ENCODE measurements at places on chromosomes 7 and 10. TPM values are rescaled to one million over a fixed set of nuclear protein-coding genes. Genes with fewer than 3 reads are reported as not detected.

Gene TEX36
- not detected for total RNA-seq

Gene CDNF
- total RNA-seq, result 4.8 TPM

Gene AGR2
- total RNA-seq, result 1.2 TPM

Gene SUFU
- total RNA-seq, result 6.8 TPM

Gene ANKRD2
- total RNA-seq, result not detected

Gene SLC18A3
- not detected for total RNA-seq

Gene SNX10
- 27.4 TPM for total RNA-seq

- peak; percentile 50 for DNase-seq
Observed at GRCh38 chr7:106858618-106859532, 6.2 kb upstream of the PIK3CG start.

DNA sequence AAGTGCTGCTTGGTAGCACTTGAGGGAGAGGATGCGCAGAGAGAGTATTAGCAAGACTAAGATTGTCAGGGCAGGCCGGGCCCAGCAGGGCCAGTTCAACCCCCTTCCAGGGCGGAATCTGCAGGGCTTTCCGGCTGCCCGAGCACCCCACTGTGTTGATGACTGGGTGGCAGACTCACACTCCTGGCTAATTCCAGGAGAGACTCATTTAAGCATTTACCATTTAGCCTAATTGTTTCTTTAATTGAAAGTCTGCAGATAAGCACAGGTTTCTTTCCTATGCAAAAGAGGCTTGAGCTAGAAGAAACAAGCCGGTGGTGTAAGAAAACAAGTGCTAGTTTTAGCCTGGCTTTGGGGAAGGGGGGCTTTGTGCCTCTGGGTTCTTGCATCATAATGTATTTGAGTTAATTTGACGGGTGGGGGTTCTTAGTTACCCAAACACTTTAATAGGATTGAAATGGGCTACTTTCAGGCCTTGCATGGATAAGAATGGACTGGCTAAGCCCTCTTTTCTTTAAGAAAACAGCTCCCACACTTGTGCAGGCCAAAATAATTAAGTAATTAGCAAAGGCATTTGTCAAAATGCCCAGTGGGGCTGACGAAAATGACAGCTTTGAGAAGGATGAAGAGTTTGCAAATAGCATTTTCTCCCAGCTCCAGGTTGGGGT lies 201.3 kb downstream of the MYOF start:
- no peak for DNase-seq

GRCh38 chr7:28675429-28675828 lies 263.1 kb downstream of the CREB5 start:
- DNase-seq, result no peak

DNA sequence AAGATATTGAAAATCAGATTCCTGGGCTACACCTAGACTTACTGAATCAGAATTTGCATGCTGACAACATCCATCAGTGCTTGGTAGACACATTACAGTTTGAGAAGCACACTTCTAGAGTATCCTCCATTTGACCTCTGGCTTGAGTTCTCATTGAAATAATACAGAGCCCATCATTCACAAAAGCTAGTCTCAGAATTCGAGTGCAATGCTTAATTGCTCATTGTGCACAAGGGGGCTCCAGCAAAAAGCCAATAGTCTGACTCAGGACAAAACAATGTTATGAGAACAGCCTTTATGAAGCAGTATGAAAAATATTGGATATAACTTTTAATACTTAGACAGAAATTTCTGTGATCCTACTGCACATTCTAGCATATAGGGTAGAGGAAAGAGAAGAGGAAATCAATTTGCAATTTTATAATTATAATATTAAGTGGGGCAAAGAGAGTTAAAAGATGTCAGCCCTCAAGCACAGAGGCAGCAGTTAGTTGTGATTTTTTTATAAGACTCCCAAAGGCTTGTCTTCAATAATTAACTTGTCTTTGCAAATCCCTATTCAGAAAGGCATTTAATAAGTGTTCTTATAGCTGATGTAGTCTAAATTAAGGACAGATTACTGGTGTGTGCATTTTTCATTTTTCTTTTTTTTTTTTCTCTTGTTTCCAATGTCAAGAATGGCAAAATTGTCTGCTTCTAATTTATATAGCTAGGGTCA lies 105.8 kb upstream of the ANK3 start:
- no peak for DNase-seq

DNA sequence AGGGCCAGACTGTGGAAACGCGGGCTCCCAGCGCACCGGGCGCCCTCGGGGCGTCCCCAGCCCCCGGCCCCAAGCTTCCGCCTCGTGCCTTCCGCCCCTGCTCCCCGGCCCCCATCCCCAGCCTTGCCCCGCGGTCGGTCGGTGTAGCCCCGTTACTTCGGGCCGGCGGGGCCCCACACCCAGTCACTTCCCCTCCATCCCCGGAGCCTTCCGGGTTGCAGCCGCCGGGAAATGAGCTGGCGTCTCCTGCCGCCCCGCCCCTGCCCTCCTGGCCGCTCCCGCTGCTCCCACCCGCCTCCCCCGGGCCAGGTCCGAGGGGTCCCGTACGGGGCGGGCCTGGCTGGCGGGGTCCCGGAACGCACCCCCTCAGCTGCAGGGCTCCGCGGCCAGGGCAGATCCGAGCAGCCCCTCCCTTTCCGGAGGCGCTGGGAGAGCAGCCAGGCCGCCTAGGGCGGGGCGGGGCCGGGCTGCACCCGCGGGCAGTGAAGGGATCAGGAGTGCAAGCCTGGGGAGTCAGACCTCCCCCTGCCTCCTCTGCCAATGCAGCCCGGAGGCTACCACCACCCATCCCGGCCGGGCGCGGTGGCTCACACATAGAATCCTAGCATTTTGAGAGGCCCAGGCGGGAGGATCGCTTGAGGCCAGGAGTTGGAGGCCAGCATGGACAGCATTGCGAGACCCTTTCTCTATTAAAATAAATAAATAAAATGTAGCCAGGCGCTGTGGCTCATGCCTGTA lies 709 bp downstream of the ARPC1B start:
- peak; percentile 87 for DNase-seq

DNA sequence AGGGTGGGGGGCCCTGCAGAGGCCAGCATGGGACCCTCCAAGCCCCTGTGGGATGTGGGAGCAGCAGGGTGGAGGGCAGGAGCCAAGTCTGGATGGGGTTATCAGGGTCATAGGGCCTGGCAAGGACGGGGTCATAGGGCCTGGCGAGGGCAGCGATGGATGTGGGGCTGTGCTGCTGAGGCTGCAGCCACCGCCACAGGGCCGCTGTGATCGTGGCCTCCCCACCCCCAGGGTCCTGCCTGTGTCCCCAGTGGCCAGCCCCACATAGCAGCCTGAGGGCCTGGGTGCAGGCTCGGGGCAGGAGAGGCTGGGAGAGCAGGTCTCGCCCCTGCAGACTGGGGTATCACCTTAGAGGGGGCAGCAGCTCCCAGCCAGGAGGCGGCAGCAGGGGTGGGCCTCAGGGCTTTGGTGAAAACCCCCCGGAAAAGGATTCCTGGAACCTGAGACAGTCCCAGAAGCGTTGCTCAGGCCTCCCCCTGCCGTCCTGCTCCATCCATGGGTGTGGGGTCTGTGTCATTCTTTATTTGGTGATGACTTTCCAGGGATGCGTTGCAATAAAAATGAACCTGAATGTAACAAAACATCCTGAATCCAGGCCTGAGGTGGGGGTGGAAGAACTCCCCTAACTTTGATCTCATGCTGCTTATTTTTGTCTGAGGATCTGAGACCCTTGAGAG lies 107.3 kb upstream of the SHH start:
- DNase-seq, result no peak

GRCh38 chr10:103896225-103896624 lies 21.8 kb downstream of the STN1 start:
- DNase-seq, result no peak

- DNase-seq, result no peak
Observed at GRCh38 chr10:124160943-124161582, 67.7 kb upstream of the CHST15 start.

DNA sequence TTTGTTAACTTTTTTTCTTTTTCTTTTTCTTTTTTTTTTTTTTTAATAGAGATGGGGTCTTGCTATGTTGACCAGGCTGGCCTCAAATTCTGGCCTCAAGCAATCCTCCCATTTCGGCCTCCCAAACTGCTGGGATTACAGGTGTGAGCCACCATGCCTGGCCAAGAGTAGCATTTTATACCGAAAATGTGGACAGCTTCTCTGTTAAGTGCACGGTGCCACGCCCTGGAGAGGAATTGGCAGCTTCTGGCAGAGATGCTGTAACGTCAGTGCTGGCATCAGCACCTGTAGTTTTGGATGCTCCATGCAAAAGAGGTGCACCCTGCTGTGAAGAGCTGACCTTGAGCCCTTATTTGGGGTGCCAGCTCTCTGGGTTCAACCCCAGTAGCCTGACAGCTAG lies 18.2 kb downstream of the IL15RA start:
- no peak for DNase-seq

DNA sequence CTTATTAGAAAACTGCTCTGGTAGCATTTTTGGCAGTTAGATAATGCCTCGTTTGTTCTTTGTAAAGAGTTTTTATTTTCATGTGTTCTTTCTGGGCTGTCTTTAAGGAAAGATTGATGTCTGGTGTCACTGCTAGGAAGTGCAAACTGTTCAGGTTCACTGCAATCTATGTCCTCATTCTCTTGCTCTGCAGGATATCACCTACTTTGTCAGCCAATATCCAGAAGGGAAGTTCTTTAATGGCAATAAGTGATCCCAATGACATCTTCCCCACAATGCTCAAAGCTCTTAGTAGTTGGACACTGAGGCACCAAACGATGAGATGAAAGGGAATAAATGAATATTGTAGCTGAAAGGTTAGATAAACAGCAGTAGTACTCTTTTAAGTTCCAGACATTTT lies 115.1 kb downstream of the AGMO start:
- no peak for DNase-seq

DNA sequence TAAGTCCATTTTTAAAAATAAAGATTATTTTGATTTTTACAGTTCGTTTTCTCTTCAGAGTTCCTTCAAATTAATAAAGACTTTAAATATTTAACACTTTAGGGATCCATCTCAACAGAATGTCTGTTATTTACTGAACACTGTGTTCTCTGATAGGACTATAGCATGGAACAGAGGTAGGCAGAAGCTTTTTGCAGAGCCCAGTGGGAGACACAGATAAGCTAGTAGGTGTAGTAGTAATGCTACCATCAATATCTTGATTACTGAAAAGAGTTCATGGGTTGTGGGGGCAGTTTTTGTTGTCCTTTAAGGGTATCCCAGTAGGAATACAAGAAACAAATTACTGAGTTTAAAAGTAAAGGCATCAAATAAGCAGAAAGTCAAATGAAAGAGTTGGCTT lies 140.5 kb downstream of the HBP1 start:
- no peak for DNase-seq

GRCh38 chr10:68092512-68092911 lies 16.8 kb upstream of the MYPN start:
- DNase-seq, result no peak

DNA sequence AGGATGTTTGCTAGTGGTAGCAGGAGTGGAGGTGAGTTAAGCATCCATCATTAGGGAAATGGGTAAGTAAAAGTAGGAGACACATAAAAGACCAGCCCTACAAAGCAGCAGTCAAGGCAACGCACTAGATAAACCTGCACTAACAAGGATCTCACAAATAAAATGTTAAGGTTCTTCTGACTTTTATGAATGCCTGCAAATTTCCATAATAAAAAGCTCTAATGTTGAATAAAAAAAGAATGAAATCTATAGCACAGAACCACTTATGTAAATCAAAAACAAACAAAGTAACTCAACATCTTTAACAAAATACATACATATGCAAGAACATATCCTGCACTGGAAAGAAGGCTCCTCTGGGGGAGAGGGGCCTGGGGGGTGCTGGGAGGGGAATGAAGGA lies 4.6 kb downstream of the SGMS1 start:
- DNase-seq, result no peak

DNA sequence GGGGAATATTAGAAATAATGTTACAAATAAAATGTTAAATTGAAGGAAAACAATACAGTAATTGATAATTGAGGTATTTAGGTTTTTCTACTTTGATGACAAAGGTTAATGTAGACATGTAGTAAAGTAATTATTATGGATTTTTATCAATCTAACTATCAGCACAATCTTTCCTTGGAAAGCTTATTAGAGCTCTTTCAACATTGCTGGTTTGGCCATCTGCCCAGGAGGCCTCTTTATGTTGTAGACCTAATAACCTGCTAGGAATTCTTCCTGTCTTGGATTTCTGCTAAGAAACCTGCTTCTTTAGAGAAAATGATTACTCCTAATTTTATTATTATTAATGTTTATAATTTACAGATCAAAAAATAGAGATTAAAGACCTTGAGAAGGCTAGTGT lies 78.9 kb downstream of the CHRM2 start:
- no peak for DNase-seq

DNA sequence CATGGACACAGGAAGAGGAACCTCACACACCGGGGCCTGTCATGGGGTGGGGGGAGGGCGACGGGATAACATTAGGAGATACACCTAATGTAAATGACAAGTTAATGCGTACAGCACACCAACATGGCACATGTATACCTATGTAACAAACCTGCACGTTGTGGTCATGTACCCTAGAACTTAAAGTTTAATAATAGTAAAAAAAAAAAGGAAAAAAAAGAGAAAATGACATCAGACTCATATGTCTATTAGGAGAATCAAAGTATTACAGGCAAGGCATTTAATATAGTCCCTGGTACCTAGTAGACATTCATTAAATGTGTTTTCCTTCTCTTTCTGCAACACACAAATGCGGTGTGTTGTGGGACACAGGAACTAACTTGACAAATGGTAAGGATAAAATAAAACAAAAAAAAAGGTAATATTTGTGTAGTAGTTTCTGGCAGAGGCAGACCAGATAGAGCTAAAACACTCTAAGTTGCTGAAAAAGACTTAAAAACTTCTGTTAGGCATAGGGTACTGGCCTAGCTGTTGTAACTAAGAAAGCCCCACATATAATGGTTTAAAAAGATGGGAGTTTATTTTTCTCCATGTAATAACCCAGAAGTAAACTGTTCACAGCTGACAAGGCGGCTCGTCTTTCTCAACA lies 68.8 kb downstream of the NAMPT start:
- DNase-seq, result no peak

GRCh38 chr10:100927266-100927665 lies 14.5 kb downstream of the SLF2 start:
- DNase-seq, result no peak

DNA sequence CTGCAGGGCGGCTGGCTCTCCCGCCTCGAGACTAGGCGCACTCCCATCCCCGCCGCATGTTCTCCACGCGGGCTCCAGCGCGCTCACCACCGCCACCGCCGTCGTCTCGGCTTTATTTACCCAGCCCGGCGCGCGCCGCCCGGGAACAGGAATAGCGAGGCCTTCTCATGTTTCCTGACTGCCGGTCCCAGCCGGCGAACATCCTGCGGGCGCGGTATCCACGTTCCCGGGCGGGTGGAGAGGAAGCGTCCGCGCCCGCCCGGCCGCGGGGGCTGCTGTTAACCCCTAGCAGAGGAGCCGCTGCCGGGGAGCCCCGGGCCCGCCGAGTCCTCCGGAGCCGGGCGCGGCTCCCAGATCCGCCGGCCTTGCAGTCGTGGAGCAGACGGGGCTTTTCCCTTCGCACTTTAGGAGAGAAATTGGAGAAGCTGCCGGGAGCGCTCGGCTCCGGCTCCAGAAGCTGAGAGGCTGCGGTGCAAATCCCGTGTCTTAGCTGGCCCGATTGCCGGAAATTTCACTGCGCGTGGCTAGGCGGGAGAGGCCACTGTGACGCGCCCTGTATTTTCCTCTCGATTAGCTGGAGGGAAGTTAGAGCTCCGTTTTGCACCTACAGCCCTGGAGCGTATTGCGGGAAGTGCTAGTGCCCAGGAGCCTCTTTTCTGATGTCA lies at the start of gene MKX:
Gene MKX (minus strand): TSS at position 88 of the 665 bp plus-strand sequence. CDS start 2,404 bp downstream, outside the sequence.
- DNase-seq, result no peak

- peak; percentile 79 for DNase-seq
Observed at GRCh38 chr7:322111-322671, 32.2 kb downstream of the FOXL3 start.

Data from left lobe of liver (tissue), 2 donors.